GM03348 (cell line): ENCODE measurements at places on chromosomes 6 and 20.
A peak's percentile ranks its signal among the peaks of the same experiment; 100 is the strongest.

GRCh38 chr6:7588506-7588905, 1.5 kb upstream of the SNRNP48 start:
- no peak for DNase-seq

GRCh38 chr20:50191544-50192363, 1.1 kb downstream of the CEBPB start:
- DNase-seq = peak; percentile 64

DNA sequence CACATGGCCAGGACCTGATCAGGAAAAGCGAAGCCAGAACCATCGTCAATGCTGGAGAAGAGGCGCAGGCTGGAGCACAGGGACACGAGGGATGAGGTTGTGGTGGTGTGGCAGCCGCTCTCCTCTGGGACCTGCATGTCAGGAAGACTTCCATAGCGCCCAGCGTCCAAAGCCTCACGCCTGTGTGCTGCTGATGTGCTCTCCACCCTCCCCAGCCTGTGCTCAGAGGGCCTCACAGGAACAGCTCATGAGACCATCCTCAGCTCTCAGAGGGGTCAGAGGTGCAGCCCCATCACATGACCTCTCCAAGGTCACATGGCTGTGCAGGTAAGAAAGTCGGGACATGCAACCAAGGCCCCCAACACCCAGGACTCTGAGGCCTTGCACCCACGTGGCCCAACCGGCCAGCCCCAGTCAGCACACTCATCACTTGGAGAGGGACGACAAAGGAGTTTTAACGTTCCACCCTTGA, 84.4 kb downstream of the NINL start:
- no peak for DNase-seq

GRCh38 chr20:57396212-57396983, 5.2 kb downstream of the RBM38 start:
- DNase-seq = no peak

- no peak for DNase-seq
These were observed 144.5 kb upstream of the MCHR2 start for GRCh38 chr6:100138346-100139022.

DNA sequence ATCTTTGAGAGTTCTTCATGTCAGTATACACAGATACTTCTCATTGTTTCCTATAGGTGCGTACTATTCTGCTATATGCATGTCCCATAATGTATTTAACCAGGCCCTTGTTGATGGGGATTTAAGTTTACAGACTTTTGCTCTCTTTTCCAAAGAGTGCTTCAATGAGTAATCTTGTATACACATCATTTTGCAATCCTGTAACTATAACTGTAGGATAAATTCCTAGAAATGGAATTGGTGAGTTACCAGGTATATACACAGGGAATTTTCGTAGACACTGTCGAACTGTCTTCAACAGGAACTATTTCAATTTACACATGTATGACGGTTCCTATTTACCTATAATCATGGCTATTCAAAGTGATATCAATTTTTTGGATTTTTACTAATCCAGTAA, 15.2 kb upstream of the SNRPC start:
- DNase-seq = no peak

DNA sequence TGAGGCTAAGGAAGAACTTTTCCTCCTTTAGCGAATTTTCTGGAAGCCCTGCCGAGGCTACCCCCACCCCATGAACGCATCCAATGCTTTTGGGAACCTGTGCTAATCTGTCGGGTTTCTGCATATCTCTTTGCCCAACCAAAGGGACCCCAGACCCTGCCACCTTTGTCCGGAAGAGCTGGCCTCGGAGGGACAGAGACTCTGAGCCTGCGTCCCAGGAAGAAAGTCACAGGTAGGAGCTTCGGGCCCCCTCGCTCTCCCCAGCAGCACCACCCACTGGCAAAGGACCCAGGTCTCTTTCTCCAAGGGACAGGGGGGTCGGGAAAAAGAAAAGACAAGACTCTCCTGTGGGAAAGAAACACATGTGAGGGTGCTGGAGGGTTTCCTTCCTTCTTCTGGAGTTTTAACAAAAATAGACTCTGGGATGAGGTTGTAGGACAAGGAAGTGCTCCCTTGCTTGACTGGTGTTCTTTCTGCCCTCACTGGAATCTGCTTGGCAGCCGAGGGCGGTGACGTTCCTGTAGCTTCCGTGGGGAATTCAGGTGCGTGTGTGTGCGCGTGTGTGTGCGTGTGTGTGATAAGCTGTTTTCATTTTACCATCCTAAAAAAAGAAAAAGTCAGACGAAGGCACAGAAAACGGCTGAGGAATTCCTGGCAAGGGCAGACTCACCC, 16.3 kb upstream of the FOXC1 start:
- no peak for DNase-seq

DNA sequence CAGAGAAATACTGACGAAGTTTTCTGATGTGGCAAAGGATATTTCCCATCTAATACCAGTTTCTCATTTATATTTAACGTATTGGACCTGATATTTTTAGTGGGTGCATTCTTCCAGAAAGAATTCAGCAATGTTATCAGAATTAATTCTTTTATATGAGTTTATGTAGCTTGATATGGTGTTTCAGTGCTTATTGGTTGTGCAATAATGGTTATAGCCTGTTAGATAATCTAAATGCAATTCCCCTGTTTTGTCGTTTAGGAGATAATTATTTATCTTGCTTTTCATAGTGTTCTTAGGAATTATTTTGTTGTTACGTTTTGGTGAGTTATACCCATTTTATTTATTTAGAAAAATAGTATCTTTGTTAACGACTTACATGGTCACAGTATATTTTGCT, 51.4 kb upstream of the TMEM181 start:
- no peak for DNase-seq

- no peak for DNase-seq
These were observed 21.7 kb downstream of the ZNF133 start for GRCh38 chr20:18310051-18310450.

- no peak for DNase-seq
These were observed 6.5 kb downstream of the CD24 start for GRCh38 chr6:106967936-106968555.

DNA sequence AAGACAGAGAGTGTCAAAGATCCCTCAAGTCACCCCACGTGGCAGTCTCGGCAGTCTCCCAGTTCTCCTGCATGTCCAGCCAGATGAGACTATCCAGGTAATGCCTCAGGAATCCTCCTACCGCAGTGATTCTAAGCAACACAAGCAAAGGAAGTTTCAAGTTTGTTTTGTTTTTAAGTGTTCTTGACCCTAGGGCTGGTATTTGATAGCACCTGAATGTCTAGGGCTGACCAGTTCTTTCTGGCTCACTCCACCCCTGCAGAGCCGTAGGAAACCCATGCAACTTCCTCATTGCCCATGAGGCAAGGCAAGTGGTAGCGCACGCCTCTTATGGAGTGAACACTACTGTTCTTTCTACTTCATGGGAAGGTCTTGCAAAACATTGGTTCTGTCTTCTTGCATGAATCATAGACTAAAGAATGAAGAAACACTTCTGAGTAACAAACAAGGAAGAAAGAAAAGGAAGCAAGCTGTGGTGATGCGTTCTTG, 24.8 kb upstream of the FOXQ1 start:
- peak; percentile 85 for DNase-seq

GRCh38 chr6:28531479-28532128, 5.9 kb downstream of the GPX5 start:
- DNase-seq = no peak

GRCh38 chr6:35037664-35038038, 103.5 kb downstream of the TCP11 start:
- no peak for DNase-seq

- no peak for DNase-seq
These were observed 33.1 kb upstream of the MLN start for GRCh38 chr6:33836806-33837469.

- DNase-seq = no peak
These were observed 9.6 kb upstream of the C6orf132 start for GRCh38 chr6:42152024-42152423.

- DNase-seq = no peak
These were observed 273.9 kb upstream of the RNF217 start for GRCh38 chr6:124688369-124688768.

DNA sequence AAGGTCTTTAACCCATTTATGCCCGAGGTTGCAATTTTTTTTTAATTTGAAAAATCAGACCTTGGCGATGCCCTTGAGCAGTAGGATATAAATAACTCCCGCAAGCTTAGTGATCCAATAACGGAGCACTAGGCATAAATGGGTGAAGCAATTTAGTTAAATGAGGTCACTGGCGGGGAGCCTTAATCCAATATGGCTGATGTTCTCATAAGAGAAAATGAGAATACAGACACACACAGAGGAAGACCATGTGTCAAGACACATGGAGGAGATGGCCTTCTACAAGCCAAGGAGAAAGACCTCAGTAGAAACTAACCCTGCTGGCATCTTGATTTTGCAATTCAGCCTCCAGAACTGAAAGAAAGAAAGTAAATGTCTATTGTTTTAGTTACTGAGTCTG, 735 bp downstream of the SIRPG start:
- DNase-seq = no peak

GRCh38 chr6:38973178-38974057, 75.2 kb upstream of the GLP1R start:
- DNase-seq = peak; percentile 71

GRCh38 chr6:18632670-18633410, 245.7 kb downstream of the RNF144B start:
- DNase-seq = no peak

DNA sequence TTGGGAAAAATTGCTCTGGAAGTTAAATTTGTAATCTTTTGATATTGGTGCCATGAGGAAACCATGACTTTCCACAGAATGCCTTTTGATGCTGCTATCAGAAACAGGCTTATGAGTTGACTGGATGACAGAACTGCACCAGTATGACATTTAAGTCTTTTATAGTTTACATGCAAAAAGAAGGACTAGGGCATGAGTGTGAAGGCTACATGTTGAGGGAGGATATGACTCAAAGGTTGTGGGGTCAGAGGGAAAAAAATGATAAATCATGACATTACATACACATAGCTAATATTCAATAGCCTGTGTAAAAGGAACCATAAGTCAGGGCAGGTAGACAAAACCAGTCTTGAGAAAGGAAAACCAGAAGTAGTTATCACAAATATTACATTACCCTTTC, 182.2 kb downstream of the COL12A1 start:
- no peak for DNase-seq

- peak; percentile 85 for DNase-seq
These were observed 45.9 kb downstream of the ZNF217 start for GRCh38 chr20:53547664-53548239.

DNA sequence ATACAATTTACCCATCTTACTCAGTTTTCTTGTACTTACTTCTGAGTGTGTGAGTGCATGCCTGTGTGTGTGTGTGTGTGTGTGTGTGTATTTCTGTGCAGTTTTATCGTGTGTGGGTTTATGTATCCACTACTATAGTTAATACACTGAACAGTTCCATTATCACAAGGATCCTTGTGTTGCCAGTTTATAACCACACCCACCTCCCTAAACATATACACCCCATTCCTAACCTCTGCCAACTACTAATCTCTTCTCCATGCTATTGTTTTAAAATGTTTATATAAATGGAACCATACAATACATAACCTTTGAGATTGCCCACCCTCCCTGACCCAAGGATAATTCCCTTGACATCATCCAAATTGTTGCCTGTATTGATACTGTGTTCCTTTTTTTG, 18.7 kb downstream of the POFUT1 start:
- DNase-seq = no peak
